ENCODE measurements at places on chromosomes 7 and 10. TPM values are rescaled to one million over a fixed set of nuclear protein-coding genes. Genes with fewer than 3 reads are reported as not detected.

The GRM3 gene
- not detected for total RNA-seq

The TEX47 gene
- total RNA-seq: not detected

The MYH16 gene
- not detected for total RNA-seq

The ASB4 gene
- not detected for total RNA-seq

The LRIT1 gene
- total RNA-seq: not detected

The CALN1 gene
- 1.2 TPM for total RNA-seq

The JCAD gene
- total RNA-seq: 40.8 TPM

The TRUB1 gene
- 40.4 TPM for total RNA-seq

The SLC16A12 gene
- 45.4 TPM for total RNA-seq

All from tibial nerve (tissue), 4 donors.